Ascending aorta (tissue), 2 donors: ENCODE measurements at places on chromosomes 1 and 21.
A peak's percentile ranks its signal among the peaks of the same experiment; 100 is the strongest.

DNA sequence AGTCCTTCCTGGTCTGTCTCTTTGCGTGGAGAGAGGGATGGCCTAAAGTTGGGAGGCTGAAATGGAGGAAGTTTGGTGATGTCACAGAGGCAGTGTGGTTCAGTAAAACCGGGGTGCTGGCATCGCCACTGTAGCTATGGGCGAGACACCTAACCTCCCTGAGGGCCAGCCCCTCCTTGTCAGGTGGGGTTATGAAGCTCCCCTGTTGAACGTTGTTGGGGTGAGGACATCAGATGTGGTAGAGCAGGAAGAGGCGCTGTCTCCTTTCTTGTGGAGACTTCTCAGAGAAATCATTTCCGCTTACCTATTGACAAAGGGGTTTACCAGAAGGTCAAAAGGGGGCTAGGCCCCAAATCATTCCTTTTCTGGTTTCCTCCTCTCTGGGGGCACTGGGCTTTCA lies 294.7 kb downstream of the SIPA1L2 start:
- no peak overlapping the region for H3K27ac ChIP-seq
- H3K36me3 ChIP-seq, result no peaks in the 10 kb centered on the region
- DNase-seq, result no peak
- H3K4me1 ChIP-seq, result no peaks in the 10 kb centered on the region

GRCh38 chr1:34825455-34826091 lies 32.8 kb downstream of the GJA4 start:
- peak overlapping the region; percentile 86 for H3K27ac ChIP-seq
- H3K36me3 ChIP-seq, result no peaks in the 10 kb centered on the region
- H3K4me3 ChIP-seq, result no peak overlapping the region

DNA sequence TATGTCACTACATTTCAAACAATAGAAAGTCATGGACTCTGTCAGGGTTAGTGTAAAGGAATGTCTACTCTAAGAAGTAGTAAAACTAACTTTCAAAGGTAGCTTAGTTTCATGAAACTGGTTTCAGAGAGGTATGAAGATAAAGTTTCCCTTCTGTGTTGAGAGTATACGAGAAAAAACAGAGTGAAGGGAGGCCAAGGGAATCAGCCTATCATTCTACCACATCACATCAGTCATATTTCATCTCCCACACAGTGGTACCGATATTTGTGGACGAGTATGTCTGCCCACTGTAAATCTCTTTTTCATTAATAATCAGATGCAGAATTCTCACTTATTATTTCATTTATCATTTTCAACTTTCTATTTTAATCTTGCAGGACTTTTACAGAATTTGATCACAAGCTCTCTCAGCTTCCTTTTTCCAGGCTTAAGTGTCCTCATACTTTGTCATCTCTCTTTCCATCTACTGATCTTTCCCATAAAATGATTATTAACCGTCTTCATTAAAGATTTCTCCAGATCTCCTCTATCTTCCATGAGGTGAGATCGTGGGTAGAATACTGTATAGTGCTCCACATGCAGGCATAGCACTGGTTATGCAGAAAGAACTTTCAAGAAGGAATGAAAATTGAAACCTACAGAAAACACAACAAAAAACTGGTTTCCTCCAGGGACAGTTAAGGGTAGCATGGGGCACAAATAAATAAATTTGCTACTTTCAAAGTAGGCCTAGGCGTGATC lies 11.5 kb upstream of the IFI16 start:
- no peaks in the 10 kb centered on the region for H3K4me1 ChIP-seq
- H3K36me3 ChIP-seq, result no peaks in the 10 kb centered on the region
- no peak for DNase-seq
- no peaks in the 10 kb centered on the region for H3K27me3 ChIP-seq

DNA sequence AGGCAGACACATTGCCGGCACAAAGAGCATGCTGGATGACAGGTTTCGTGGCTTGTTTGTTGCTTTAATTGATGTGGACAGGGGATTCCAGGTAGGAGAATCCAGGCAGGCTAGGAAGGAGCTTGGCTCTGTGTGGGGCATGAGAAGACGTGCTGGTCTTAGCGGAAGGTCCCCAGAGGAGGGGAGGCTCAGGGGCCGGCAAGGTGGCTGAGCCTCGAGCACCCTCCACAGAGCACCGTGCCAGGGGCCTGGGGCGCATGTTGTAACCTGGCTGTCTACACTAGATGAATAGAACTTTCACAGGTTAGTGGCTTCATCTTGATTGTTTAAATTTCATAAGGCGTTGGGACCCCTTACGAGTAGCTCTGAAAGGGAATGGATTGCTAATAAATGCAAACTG lies 223.1 kb downstream of the CAMTA1 start:
- H3K4me3 ChIP-seq, result no peak overlapping the region
- no peaks in the 10 kb centered on the region for H3K27me3 ChIP-seq
- no peak overlapping the region for H3K27ac ChIP-seq

DNA sequence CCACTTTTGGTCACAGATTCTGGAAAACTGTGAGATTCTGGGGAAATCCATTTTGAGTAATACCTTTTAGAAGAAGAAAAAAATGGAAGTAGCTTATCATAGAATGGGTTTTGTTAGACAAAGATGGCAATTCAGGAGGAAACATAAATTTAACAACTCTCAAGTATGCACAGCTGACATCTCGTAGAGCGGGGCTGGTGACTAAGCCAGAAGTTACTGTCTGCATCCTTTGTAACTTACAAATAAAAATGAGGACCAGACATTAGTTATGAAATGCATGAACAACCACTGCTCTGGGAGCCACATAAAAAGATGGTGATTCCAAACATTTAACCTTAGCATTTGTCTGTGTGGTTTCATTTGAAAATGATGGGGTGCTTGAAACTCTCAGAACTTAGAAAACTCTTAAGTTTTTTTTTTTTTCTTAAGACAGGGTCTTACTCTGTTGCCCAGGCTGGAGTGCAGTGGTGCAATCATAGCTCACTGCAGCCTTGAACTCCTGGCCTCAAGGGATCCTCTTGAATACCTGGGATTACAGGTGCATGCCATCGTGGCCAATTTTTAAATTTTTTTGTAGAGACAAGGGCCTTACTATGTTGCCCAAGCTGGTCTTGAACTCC lies 49.2 kb upstream of the ATP5PO start:
- no peaks in the 10 kb centered on the region for H3K27me3 ChIP-seq
- no peak for DNase-seq
- H3K27ac ChIP-seq, result no peak overlapping the region
- peaks cover 2% of the 10 kb centered on the region for H3K4me1 ChIP-seq

GRCh38 chr1:33180226-33180910 lies 1.5 kb downstream of the TRIM62 start:
- peak overlapping the region; percentile 79 for H3K4me3 ChIP-seq
- H3K4me1 ChIP-seq, result no peaks in the 10 kb centered on the region
- H3K36me3 ChIP-seq, result no peaks in the 10 kb centered on the region
- peak overlapping the region; percentile 14 for H3K27ac ChIP-seq
- no peaks in the 10 kb centered on the region for H3K27me3 ChIP-seq

- peak; percentile 83 for DNase-seq
- peaks cover 9% of the 10 kb centered on the region for H3K4me1 ChIP-seq
- no peak overlapping the region for H3K4me3 ChIP-seq
- peak overlapping the region; percentile 80 for H3K27ac ChIP-seq
- no peaks in the 10 kb centered on the region for H3K36me3 ChIP-seq
- H3K27me3 ChIP-seq, result no peaks in the 10 kb centered on the region
Measured at GRCh38 chr1:225767634-225768540, 9.7 kb upstream of the SRP9 start.

GRCh38 chr21:45994759-45995685 lies 13.5 kb downstream of the COL6A1 start:
- H3K4me1 ChIP-seq, result peaks cover 2% of the 10 kb centered on the region
- no peak overlapping the region for H3K4me3 ChIP-seq
- H3K36me3 ChIP-seq, result peaks cover 94% of the 10 kb centered on the region
- no peaks in the 10 kb centered on the region for H3K27me3 ChIP-seq
- H3K27ac ChIP-seq, result peak overlapping the region; percentile 82

DNA sequence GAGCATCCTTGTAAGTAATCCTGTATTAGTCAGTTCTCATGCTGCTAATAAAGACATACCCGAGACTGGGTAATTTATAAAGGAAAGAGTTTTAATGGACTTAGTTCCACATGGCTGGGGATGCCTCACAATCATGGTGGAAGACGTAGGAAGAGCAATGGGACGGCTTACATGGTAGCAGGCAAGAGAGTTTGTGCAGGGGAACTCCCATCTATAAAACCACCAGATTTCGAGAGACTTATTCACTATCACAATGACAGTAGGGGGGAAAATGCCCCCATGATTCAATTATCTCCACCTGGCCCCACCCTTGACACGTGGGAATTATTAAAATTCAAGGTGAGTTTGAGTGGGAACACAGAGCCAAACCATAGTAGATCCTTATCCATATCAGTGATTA lies 124.7 kb downstream of the HIVEP3 start:
- no peak for DNase-seq
- no peak overlapping the region for H3K27ac ChIP-seq
- no peaks in the 10 kb centered on the region for H3K36me3 ChIP-seq
- H3K4me1 ChIP-seq, result no peaks in the 10 kb centered on the region

- H3K27ac ChIP-seq, result no peak overlapping the region
- no peaks in the 10 kb centered on the region for H3K36me3 ChIP-seq
- H3K4me3 ChIP-seq, result no peak overlapping the region
- no peaks in the 10 kb centered on the region for H3K27me3 ChIP-seq
- no peak for DNase-seq
Measured at GRCh38 chr1:63116016-63116415, 206.4 kb upstream of the FOXD3 start.

DNA sequence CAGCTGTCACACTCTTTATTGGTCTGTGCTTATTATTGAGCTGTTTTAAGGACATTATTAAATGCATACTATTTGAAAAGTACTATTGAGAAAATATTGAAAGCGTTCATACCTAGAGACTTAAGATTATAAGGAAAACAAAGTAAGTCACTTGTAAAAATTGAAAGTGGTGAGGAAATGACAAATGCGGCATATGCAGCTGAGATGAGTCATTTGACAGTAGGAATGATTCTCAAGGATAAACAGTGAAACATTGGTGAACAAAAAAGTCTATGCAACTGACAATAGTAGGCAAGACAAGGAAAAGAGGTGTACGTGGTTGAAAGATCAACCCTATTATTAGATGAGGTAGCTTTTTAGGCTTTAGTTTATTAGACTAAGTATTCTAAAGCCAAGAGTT lies 82.6 kb upstream of the MAP10 start:
- DNase-seq, result no peak
- H3K27ac ChIP-seq, result no peak overlapping the region
- H3K27me3 ChIP-seq, result no peaks in the 10 kb centered on the region
- H3K4me1 ChIP-seq, result no peaks in the 10 kb centered on the region
- H3K36me3 ChIP-seq, result no peaks in the 10 kb centered on the region

GRCh38 chr1:8422510-8423268 lies 104.8 kb downstream of the SLC45A1 start:
- H3K4me1 ChIP-seq, result peaks cover 31% of the 10 kb centered on the region
- no peaks in the 10 kb centered on the region for H3K27me3 ChIP-seq
- H3K4me3 ChIP-seq, result peak overlapping the region; percentile 97
- peaks cover 7% of the 10 kb centered on the region for H3K36me3 ChIP-seq

- H3K4me1 ChIP-seq, result no peaks in the 10 kb centered on the region
- H3K27ac ChIP-seq, result no peak overlapping the region
- H3K36me3 ChIP-seq, result peaks cover 5% of the 10 kb centered on the region
Measured at GRCh38 chr1:248807067-248807737, 18.5 kb downstream of the SH3BP5L start.
